GM12891 (cell line): ENCODE measurements at places on chromosomes 7 and 10.

GRCh38 chr10:114718374-114718773 lies 60.3 kb upstream of the ABLIM1 start:
- DNase-seq: no peak

DNA sequence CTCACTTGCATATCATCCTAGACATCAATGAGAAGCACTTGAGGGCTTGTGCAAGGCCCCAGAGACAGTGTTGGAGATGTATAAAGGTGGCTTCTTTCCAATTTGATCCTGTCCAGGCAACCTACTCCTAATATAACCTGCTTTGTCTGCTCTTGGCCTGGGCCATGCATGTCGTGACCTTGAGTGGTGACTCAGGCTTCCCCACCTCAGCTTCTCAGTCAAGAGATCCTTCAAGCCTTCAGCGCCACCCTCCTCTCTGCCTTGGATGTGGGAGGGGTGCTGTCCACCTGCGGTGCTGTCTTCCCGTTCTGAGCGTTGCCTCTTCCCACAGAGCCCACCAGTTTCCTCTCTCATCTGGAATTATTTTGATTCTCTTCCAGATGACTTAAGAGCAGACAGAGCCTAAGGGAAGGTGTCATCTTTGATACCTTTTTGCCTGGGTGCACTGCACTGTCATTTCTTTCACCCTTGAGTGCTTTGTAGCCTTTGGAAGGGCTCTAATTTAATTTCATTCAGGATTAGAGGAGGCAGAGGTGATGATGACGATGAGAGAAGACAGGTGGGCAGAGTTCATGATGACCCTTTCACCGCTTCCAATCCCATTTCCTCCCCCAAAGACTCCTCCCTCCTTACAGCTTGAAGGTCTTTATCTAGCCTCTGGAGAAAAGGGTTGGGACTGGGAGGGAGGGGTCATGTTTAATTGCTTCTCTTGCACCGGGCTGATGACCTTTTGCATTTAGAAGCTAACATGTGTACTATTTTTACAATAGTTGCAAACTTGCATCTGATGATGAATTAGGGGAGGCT lies 6.9 kb downstream of the LSMEM1 start:
- no peak for DNase-seq

GRCh38 chr7:130286881-130287280 lies 6.1 kb upstream of the CPA4 start:
- DNase-seq: no peak

DNA sequence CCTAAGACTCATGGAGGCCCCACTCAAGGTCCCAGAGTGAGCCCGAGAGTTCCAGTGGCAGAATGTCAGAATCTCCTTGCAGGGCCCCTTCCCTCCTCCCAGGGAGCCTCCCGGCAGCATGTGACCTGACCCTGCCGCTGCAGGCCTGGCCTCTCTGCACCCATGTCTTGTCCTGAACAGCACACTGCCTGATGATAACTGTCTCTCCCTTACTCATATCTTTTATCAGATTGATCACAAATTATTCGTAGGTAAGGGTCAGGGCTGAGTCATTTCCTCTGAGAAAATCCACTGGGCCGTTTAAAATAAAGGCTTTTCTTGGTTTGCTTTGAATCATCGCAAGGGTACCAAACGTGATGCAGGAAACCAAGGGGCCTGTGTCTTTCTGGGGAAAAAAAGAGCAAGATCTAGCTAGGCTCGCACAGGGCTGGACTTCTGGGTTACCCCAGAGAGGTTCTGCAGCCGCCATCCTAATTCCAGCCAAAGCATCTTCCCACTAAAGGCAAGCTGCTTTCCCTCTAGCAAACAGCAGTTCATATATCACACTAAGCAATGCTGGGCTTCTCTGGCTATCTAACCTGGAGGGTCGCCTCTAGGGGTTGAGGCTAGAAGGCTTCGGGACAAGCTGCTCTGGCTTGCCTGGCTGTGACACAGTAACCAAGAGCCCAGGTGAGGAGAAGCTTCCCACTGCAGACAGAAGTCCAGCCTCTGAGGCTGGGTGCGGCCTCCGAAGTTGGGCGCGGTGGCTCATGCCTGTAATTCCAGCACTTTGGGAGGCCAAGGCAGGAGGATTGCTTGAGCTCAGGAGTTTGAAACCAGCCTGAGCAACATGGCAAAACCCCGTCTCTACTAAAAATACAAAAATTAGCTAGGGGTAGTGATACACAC lies 104.9 kb downstream of the SPDYE5 start:
- peak; percentile 48 for DNase-seq

- no peak for DNase-seq
These were observed 500.5 kb downstream of the PHTF2 start for GRCh38 chr7:78299088-78299487.

GRCh38 chr7:92276460-92276864 lies 30.7 kb downstream of the ANKIB1 start:
- no peak for DNase-seq

DNA sequence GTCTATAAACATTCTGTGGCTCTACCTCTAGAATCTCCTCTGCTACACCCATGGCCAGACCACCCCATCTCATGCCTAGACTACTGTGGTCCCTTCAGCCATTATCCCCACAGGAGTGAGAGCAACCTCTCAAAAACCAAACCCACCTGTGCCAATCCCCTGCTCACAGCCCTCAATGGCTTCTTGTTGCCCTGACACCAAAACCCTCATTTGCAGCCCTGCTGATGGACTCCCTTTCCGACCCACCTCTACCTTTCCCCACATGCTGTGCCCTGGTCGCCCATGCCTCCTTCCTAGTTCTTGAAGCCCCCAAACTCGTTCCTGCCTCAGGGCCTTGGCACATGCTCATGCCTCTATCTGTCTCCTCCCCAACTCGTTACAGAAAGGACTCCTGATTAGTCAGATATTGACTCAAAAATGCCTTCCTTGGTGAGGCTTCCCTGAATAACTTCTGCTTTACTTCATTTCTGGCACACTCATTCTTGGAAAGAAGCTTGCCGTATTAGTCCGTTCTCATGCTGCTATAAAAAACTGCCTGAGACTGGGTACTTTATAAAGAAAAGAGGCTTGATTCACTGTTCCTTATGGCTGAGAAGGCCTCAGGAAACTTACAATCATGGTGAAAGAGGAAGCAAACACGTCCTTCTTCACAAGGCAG lies 104.2 kb downstream of the TEX36 start:
- no peak for DNase-seq

DNA sequence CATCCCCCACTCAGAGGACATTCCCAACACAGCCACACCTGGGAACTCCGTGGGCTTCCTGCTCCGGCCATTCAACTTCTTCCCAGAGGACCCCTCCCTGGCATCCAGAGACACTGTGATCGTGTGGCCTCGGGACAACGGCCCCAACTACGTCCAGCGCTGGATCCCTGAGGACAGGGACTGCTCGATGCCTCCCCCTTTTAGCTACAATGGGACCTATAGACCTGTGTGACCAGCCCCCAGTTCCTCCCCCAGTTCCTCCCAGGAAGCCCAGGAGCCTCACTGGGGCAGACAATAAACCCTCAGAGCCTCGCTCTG lies 8.6 kb downstream of the AOC1 start:
- no peak for DNase-seq

GRCh38 chr7:139915268-139915863 lies 86.3 kb downstream of the TBXAS1 start:
- no peak for DNase-seq

- no peak for DNase-seq
These were observed 23.9 kb downstream of the GLI3 start for GRCh38 chr7:42213093-42213492.

GRCh38 chr7:113635492-113635891 lies 283.3 kb downstream of the PPP1R3A start:
- no peak for DNase-seq

GRCh38 chr7:31370609-31371008 lies 30.1 kb upstream of the NEUROD6 start:
- no peak for DNase-seq

DNA sequence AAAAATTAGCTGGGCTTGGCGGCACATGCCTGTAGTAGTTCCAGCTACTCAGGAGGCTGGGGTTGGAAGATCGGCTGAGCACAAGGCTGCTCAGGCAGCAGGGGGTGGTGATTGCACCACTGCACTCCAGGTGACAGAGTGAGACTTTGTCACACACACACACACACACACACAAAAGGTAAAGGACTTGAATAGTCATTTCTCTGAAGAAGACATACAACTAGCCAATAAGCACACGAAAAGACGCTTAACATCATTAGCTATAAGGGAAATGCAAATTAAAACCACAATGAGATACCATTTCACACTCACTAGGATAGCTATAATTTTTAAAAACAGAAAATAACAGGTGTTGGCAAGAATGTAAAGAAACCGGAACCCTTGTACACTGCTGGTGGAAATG lies 48.6 kb downstream of the HIP1 start:
- DNase-seq: no peak

GRCh38 chr7:50285269-50285668 lies 19.2 kb upstream of the IKZF1 start:
- DNase-seq: no peak

- DNase-seq: peak; percentile 25
These were observed at the start of the genes DYDC1 and DYDC2 for GRCh38 chr10:80356563-80356988. TSS of gene DYDC1 (minus strand) at chr10:80356755. CDS start at chr10:80352601, 4,154 bp downstream. TSS of gene DYDC2 (plus strand) at chr10:80356781. CDS start at chr10:80362444, 5,663 bp downstream.

- DNase-seq: no peak
These were observed 9.7 kb upstream of the BCL7B start for GRCh38 chr7:73567140-73567539.

DNA sequence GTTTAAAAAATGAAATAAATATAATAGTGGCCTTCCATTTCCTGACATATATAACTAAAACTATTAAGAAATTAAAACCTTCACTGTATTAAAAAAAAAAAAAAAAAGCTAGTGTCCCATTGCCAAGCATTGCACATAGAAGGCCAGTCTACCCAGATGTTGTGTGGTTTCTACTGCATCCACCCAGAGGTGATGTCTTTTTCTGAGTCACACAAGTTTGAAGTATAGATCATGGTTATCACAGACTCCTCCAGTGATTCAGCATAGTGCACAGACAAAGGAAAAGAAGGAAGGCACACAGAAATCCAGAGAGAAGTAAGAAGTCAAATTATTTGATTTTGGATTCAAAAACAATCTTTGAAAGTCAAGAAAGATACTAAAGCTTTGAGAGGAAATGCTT lies 429.0 kb downstream of the ETV1 start:
- DNase-seq: no peak

DNA sequence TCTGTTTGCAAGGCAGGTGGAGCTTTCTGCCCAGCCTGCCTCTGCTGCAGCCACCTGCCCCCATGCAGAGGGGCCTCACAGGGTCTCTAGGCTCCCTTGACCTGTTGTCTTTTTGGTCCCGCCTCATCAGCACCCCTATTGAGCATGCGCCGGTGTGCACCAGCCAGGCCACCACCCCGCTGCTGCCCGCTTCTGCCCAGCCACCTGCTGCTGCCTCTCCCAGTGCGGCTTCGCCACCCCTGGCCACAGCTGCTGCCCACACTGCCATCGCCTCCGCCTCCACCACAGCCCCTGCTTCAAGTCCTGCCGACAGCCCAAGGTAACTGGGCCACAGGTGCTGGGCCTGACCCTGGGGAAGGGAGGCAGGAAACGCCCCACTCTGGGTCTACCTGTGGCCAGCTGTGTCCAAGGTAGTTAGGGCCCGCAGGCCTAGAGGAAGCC lies 38.1 kb downstream of the LDB3 start:
- no peak for DNase-seq

- DNase-seq: no peak
These were observed 281.3 kb downstream of the TNS3 start for GRCh38 chr7:47300472-47301104.

GRCh38 chr10:33335801-33336581 lies 1.5 kb upstream of the NRP1 start:
- no peak for DNase-seq

DNA sequence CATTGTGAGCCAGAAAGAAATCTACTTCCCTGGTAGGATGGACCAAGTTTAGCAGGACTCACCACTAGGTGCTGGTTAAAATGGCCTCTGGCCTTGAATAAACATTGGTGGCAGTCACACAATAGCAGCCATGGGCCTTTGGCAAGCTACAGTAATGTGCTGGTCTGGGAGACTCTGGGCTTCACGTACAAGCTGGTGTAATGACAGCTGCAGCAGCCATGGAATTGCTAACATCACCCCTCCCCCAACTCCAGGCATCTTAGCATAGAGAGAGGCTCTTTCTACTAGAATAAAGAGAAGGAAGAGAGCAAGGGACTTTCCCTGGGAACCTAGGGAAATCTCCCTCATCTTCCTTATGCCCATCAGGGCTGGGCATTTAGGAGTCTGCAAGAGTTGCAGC lies 205.1 kb upstream of the SEMA3A start:
- DNase-seq: no peak

- peak; percentile 94 for DNase-seq
These were observed 25.2 kb downstream of the GET4 start for GRCh38 chr7:901388-902154.

DNA sequence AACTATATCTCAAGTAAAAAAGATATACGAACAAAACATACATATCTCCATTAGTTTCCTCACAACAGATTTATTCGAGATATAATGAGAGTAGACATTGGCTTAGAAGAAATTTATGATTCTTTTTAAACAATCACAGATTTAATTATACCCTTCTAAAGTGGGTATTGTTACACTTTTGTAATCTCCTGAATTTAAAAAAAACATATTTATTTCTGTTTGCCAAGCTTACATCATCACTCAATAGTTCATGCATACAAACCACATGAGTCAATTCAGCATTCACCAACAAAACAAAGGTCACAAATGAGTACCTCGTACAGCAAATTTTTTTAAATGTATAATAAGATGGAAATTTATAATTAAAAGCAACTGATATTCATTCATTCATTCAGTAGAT lies 17.6 kb downstream of the LRRN3 start:
- DNase-seq: no peak

DNA sequence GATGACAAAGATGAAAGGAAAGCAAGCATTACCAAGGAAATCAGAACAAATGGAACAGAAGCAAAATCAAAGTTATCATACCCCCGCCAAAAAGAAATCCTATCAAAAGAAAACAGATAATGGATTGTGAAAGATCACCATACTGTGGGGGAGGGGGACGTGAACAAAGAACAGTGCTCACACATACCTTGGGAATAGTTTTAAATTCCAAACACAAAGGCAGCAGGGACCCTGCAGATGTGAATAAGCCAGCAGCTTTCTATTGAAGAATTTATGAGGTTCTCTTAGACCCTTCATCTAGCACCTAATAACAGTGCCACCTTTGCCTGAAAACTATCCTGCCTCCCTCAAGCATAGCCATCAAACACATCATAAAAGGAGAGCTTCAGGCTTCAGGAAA lies 94.0 kb downstream of the AKR1D1 start:
- DNase-seq: no peak

GRCh38 chr7:74083117-74083876 lies at the start of gene LIMK1:
TSS of gene LIMK1 (plus strand) at chr7:74083804. CDS start at chr7:74083991, 187 bp downstream.
- peak; percentile 96 for DNase-seq

- no peak for DNase-seq
These were observed 497.2 kb downstream of the PLXNA4 start for GRCh38 chr7:132078891-132079735.
